PC-3 (cell line): ENCODE measurements at places on chromosomes 16 and 17. TPM values are rescaled to one million over a fixed set of nuclear protein-coding genes. Genes with fewer than 3 reads are reported as not detected.

DNA sequence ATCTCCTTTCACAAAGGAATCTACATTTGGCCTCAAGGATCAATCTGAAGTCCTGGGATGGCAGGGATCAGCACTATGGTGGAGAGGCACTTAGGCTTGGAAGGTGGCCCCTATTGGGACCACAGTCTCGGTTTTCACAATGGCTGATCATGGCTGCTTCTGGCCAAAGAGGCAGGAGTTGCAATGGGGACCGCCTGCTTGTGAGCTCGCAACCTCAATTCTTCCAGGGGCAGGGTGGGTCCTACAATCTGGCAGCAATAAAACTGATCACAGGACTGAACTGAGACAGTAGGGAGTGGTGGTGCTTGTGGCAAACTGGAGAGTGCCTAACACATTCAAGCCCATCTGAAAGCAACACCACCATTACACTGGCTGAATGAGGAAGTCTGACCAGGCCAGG, 83.1 kb downstream of the NETO2 start:
- DNase-seq = no peak

GRCh38 chr17:5003214-5003867, 5.6 kb downstream of the KIF1C start:
- DNase-seq = no peak

DNA sequence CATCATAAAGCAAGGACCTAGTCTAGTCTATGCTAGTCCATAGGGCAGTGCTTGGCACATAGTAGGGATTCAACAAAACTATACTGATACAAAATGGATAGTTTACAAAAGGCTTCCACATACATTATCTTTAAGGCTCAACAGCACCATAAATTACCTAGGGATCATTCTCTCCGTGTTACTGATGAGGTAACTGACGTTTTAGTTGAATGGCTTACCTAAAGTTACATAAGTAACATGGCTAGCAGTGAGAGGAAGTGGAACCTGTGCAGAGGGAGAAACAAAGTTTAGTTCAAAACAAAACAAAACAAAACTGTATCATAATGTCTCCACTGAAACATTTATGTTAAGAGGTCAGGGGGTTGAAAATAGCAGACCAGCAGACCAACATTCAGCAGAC, 7.9 kb downstream of the RPTOR start:
- DNase-seq = no peak

- DNase-seq = peak; percentile 91
Measured at GRCh38 chr17:45307290-45308015, 9.4 kb downstream of the MAP3K14 start.

DNA sequence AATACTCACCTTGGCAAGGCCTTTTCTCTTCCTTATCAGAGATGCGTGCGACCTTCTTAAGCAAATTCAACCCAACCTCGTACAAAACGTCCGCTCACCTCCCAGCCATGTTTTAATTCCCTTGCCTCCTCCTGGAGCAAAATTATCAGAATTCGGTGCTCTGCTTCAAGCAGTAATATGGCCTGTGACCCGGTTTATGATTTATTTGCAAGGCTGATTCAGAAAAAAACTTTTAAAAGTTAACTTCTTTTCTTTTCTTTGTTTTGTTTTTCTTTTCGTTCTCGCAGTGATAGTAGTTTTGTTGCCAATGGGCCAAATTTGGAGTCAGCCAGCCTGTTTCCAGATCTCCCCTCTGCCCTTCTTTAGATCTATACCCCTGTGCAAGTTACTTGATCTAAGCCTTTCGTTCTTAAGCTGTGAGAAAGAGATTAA, at the start of gene PHLPP2:
PHLPP2 (minus strand) TSS at position 382 of the 432 bp plus-strand sequence. CDS start 9,906 bp downstream, outside the sequence.
- no peak for DNase-seq

DNA sequence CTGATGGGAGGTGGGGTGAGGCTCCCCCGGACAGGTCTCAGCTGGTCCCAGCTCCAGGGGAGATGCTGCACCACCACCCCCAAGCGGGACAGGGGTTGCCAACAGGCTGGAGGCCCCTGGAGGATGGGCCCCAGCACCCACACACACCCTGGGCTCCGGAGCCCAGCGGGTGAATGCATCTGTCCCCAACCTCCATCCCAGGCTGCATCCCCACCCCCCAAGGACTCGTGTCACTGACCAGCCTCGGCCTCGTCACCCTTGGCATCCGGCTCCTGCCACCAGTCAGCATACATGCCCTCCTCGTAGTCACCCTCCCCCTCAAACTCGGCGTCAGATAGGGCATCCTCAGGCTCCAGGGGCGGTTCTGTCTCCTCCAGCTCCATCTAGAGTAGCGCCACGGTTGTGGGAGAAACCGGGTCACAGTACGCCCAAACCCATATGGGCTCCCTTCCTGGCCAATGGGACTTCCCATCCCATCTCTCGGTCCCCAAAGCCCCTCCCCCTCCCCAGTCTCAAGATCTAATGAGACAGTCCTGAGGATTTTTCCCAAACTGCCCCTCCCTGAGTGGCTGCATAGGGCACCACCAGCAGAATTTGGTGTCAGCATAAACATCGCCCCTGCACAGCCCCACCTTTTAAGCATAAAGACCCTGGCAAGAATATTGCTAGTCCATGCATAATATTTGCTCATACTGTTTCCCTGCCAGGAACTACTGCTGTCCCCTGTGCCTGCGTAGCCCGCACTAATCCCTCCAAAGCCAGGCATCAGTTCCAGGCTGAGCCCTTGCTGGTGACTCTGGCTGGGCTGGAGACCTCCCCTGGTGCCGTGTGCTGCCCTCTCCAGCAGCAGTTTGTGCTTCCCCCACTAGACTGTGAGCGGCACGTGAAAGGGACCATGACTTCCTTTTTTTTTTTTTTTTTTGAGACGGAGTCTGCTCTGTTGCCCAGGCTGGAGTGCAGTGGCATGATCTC, 8.4 kb downstream of the P3H4 start:
- no peak for DNase-seq

DNA sequence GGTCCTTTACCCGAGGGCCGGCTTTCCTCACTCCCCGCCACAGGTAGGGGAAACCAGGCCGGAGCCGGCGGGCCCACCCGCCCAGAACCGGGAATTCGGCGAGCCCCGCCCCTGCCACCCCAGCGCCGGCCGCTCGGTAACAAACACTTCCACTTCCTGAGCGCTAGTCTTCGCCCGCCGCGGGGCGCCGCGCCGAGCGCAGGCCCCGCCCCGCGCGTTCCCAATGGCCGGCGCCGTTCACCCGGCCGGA, 224 bp upstream of the NHERF1 start:
- DNase-seq = no peak

DNA sequence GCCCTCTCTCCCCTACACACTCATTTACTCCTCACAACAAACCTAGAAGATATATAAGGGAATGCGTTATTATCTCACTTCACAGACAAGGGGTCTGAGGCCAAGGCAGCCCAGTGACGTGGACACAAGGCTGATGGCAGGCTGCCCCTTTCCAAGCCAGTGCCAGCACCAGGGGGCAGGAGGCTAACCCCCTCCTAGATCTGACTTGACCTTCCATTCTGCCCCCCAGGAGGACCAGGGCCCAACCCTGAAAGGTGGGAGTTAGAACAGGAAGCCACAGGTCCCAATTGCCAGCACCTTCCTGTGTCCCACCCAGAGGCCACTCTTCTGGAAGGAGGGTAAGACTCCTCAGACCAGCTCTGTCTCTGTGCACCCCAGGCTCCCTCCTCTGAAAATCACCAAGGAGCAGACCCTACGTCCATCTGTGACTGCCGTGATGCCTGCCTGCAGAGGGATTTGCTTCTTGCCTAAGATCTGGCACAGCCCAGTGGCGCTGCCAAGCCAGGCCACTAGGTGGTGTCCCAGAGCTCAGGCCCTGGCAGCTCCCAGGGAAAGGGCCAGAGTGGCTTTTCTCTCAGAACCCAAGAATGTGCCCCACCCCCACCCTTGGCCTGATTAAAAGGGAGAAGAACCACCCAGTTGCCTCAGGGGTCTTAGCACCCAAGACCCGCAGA, 42.4 kb upstream of the MRPS23 start:
- DNase-seq = peak; percentile 97

The CD300E gene
- not detected in 2 replicates for total RNA-seq

The ZNF747 gene
- 7.9 and 8.9 TPM in 2 replicates for total RNA-seq

DNA sequence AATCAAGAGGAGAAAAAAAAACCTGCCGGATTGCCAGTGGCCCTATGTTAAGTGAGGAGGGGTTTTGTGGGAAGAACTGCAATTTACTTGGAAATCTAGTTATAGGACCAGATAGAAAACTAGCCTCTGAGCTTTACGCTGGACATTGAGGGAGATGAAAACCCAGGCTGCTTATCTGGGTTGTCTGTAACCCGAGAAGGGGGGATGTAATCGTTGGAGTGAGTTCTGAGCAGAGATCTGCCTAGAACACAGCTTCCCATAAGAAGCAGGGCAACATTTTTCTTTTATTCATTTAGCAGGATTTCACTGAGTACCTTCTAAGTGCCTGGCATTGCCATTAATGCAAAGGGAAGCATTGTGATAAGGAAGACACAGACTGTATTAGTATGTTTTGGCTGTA, 70.6 kb downstream of the KATNIP start:
- DNase-seq = no peak

The INCA1 gene
- not detected in 2 replicates for total RNA-seq

GRCh38 chr17:78995022-78995760, 14.4 kb downstream of the CANT1 start:
- no peak for DNase-seq

The TCAP gene
- total RNA-seq = 0.12 and 0.51 TPM in 2 replicates

The CD300LD gene
- not detected in 2 replicates for total RNA-seq

DNA sequence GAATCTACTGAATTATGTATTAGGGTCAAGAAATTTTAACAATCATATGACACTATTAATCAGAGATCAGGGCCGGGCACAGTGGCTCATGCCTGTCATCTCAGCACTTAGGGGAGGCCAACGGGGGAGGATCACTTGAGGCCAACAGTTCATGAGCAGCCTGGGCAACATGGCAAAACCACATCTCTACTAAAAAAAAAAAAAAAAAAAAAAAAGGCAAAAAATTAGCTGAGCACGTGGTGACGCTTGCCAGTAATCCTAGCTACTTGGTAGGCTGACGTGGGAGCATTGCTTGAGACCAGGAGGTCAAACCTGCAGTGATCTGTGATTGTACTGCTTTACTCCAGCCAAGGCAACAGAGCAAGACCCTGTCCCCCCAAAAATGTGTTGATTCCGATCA, 52.5 kb upstream of the CLEC3A start:
- DNase-seq = no peak

DNA sequence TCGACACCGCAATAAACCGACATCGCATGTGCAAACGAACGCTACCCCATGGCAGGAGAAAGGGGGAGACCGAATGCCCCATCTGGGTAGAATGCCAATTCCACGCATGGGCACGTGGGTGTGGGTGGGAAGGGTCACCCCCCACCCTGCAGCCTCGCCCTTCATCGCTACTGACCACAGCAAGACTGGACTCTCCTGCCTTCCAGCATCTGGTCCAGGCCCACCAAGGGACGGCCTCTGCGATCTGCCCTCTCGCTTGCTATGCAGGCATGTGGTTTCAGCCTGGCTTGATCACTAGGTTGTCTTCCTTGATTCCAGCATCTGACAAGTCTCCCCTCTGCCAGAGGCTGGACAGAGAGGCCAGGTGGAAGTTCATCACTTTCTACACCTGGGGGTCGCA, 159.3 kb downstream of the C16orf78 start:
- no peak for DNase-seq

GRCh38 chr17:48456589-48456988, 26.6 kb upstream of the SKAP1 start:
- DNase-seq = peak; percentile 63

The HS3ST2 gene
- not detected in 2 replicates for total RNA-seq

The RNF227 gene
- 0.11 and 0.52 TPM in 2 replicates for total RNA-seq

GRCh38 chr16:15900901-15901500, 12.6 kb upstream of the CEP20 start:
- no peak for DNase-seq

DNA sequence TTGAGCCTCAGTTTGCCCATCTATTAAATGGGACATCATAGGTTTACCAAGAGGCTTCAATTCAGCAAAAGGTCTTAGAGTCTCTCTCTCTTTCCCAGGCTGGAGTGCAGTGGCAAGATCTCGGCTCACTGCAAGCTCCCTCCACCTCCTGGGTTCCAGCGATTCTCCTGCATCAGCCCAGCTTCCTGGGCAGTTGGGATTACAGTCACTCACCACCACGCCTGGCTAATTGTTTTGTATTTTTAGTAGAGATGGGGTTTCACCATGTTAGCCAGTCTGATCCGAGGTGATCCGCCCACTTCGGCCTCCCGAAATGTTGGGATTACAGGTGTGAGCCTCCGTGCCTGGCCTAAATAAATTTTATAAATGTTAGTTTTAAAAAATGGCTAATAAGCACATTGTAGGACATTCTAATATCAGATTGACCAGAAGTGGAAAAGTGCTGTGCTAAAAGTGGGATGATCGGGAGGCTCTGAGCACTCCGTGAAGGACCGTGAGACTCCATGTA, 1.0 kb upstream of the NLRP1 start:
- DNase-seq = no peak

The ACSM5 gene
- not detected in 2 replicates for total RNA-seq

GRCh38 chr17:31310886-31311285, 3.0 kb downstream of the EVI2B start:
- no peak for DNase-seq

- DNase-seq = no peak
Measured at GRCh38 chr16:11386054-11386680, 40.9 kb downstream of the RMI2 start.

GRCh38 chr17:74740173-74740572, 3.1 kb downstream of the RAB37 start:
- DNase-seq = no peak

DNA sequence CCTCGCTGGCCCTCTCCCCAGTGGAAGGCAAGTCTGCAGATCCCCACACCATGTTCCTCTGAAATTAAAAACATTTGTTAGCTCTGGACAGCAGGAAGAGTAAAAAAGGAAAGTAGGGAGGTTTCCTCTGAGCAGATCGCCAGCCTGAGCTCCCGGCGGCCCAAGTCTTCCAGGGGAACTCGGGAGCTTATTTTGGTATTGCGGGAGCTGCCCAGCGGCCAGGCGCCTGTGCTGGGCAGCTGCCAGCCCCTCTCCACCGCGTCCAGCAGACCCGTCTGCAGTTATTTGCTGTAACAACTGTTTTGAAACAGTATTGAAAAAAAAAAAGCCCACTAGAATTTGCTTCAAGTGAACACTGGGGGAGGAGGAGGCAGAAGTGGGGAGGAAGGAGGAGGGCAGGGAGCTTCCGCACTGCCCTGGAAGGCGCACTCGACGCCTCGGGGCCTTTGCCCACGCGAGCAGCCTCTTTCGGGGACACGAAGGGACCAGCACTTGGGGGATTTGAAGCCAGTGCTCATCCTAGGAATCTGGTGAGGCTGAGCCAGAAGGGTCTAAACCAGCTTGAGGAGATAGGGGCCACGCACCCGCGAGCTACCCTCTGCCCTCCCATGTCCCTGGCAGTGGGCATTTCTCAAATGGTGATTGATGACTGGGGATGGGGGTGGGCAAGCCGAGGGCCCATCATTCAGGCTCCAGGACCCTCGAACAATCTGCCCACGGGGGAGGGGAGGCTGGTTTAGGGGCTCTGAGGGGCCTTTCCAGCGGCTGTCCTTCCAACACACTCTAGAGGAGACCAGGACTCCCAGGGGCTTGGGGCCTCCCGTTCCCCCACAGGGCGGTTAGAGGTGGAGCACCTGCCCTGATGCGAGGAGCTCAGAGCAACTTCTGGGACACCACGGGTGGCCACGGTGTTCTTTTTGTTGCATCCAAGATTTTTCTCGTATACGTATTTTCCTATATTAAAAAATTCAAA, 3.0 kb upstream of the BAHCC1 start:
- no peak for DNase-seq

- peak; percentile 67 for DNase-seq
Measured at GRCh38 chr16:83898463-83899271, at the start of gene MLYCD. Gene MLYCD, plus strand, starts transcription at chr16:83899115. Its CDS starts 30 bp downstream, at chr16:83899145.
